ENCODE measurements at places on chromosomes 16 and 17. TPM values are rescaled to one million over a fixed set of nuclear protein-coding genes. Genes with fewer than 3 reads are reported as not detected.

The P2RX5 gene
- total RNA-seq: 7.8 TPM

The RBFOX1 gene
- not detected for total RNA-seq

The CA7 gene
- total RNA-seq: not detected

DNA sequence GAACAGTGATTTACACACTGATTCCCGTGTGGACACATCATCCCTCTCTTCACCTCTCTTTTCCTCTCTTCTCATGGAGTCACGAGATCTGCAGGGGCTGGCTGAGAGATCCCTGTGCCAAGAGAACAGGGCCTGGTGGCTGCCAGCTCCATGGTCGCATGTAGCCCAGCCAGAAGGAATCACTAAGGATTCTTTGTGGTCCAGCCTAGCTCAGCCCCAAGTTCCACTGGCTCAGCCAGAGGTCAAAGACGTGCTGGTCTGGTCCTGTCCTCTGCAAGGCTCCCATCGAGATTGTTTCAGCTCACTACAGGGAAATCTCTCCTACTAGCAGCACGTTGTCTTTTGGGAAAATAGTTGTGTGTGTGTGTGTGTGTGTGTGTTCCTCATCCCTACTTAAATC is 66.4 kb downstream of the NDEL1 start:
- no peaks in the 10 kb centered on the region for H3K27me3 ChIP-seq
- no peaks in the 10 kb centered on the region for H3K4me1 ChIP-seq
